ENCODE measurements at places on chromosomes 3 and 15. TPM values are rescaled to one million over a fixed set of nuclear protein-coding genes. Genes with fewer than 3 reads are reported as not detected.
A peak's percentile ranks its signal among the peaks of the same experiment; 100 is the strongest.

Gene NRG4
- not detected for total RNA-seq

Gene CCRL2
- total RNA-seq = not detected

Gene TRANK1
- 0.51 TPM for total RNA-seq

Gene SEMA6D
- total RNA-seq = 255 TPM

Gene SYNPR
- total RNA-seq = 6.1 TPM

Gene GORASP1
- total RNA-seq = 44.6 TPM

Gene TRIM42
- total RNA-seq = not detected

Gene INKA1
- 4.2 TPM for total RNA-seq

Gene ASB14
- total RNA-seq = not detected

- DNase-seq = no peak
These were observed 389 bp upstream of the CCNB2 start for GRCh38 chr15:59104602-59104911.

- DNase-seq = no peak
These were observed 11.0 kb upstream of the RAB7A start for GRCh38 chr3:128714887-128715491.

- DNase-seq = no peak
These were observed 37.6 kb upstream of the RHCG start for GRCh38 chr15:89533861-89534544.

DNA sequence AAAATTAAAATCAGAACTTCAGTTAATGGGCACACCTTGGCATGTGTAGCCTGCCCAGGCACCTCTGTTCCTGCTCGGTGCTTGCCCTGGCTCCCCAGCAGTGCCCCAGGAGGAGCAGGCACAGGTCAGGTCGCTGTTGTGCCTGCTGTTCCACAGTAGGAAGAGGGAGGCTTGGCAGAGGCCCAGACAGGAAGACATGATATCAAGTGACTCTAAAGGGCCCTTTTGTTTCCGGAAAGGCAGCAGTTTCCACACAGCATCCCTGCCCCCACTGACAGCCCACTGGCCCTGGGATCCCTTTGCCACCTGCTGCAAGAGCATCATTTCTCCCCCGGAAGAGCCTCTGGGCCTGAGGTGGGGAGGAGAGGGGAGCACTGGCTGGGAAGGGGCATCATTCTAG is 40.5 kb upstream of the HES1 start:
- no peak for DNase-seq

- no peak for DNase-seq
These were observed 33.6 kb upstream of the TMCC1 start for GRCh38 chr3:129927072-129927471.

DNA sequence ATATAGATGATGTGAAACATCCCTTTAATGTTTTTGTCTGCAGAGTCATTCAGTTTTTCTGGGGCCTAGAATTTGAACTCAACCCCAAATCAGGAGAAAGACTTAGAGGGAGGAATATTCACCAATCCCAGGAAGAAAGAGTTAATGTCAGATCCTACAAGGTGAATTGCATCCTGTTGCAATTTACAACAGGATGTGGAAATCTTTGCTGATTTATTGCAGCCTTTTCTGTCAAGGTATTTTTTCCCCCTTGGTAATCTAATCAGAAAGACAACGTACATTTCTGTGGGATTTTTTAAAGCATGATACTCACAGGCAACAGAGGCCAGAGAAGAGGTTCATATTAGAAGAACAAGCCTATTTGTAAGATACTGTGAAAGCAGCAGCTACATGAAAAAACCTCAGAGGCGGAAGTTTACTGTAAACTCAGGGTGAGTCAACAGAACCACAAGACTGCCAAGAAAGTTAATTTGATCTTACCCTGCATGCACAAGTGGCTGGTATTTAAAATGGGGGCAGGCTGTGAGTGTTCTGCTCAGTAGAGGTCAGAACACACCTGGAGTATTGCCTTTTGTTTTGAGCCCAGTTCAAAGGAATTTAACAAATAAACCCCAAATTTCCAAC is 531.9 kb downstream of the AGBL1 start:
- no peak for DNase-seq

GRCh38 chr3:193788189-193788991 is 195.4 kb downstream of the OPA1 start:
- DNase-seq = peak; percentile 62

DNA sequence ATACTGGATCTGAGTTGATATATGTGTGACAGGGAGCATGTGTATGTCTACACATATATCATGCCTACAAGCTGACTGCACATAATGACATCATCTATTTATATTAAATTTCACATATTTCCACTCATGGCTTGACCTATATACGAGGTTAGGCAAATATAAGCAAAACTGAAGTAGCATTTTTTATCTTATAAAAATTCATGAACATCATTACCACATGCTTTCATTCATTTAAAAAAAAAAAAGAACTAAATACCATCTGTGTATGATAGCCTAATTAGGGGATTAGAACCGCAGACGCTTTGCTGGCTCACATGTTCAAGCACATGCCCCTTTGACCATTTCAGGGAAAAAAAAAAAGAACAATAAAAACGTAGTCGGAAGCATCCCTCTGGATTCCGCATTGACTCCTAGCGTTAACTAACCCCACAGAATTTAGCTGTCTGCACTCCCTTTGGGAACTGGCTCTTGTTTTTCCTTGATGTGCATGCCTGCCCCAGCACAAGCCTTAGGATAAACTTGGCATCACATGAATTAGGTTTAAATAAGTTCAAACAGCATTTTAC is 888.4 kb downstream of the ROBO1 start:
- DNase-seq = no peak

DNA sequence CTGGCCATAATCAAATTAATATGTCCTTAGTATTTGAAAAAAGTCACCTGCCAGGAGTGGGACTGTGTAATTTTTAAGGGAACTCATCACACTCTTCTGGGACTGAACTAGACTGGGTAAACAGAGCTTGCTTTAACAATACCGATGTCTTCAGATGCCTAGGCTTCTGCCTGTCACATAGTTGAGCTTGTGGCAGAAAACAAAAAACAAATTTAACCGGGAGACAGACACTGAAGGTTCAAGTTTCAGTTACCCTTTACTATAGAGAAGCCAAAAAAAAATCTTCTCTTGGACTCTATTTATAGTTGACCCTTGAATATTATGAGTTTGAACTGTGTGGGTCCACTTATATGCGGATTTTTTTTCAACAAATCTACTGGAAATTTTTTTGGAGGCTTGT is 10.8 kb downstream of the PPP1R2 start:
- no peak for DNase-seq

DNA sequence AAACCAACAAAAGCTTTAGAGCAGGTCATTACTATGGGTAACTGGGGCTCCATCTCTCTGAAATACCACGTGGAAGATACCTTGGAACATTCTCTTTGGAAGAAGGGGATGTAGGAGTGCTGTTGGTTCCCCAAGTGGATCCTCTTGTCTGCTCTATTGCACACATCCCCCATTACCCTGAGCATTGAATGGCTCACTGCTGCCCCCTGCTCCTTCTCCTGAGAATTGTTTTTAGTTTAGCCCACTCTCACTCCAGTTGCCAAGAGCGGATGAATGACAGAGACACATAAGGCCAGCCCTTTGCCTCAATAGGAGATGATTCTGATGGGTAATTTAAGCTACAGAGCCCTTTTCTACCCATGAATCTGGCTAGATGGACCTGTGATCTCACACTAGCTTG is 135.6 kb upstream of the SUCLG2 start:
- peak; percentile 65 for DNase-seq

DNA sequence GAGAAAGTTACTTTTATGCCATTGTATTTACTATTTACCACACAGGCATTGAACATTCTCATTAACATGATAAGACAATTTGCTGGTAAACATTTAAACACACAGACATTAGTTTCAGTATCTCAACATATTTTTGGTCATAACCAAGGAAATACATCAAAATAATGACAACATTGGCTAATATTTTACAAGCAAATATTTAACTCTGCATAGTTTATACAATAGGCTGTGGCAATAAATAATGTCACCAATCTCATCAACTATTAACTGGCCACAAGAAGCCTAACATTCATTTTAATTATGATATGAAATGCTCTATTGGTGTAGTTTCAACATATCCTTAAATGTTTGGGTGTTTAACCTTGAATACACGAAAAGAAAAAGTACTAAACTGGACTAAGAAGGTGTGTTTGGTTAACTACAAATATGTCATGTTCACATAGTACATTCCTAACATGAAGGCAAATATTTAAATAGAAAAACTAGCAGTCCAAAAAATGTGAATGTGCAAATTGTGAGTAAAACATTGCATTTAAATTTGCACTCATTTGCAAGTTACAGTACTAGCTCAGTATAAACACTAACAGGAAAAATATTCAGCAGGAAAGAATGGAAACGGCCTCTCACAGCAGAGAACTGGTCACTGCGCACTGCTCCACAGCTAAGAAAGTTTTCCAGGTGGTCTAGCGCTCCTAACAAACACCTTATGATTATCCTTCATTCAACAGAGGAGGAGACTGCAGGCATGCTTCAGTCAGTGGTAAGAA is 106.6 kb downstream of the GLDN start:
- no peak for DNase-seq

DNA sequence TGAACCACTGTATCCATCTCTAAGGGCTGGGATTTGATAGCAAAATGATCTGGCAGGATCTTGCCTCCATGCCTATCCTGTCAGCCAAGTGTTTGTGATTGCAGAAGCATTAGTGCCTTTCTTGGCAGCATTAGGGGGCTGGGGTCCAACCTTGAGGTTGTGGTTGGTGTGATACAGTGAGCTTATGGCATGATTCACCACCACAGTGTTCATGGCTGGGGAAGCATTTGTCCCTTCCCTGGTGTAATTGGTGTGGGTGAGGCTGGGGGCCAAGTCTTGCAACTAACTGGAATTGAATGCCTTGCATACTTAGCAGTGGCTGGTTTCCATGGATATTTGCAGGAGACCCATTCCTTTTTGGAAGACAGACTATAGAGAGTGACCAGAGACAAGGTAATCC is 271.0 kb upstream of the TBL1XR1 start:
- no peak for DNase-seq

GRCh38 chr3:58965865-58966264 is 84.0 kb downstream of the CFAP20DC start:
- no peak for DNase-seq

DNA sequence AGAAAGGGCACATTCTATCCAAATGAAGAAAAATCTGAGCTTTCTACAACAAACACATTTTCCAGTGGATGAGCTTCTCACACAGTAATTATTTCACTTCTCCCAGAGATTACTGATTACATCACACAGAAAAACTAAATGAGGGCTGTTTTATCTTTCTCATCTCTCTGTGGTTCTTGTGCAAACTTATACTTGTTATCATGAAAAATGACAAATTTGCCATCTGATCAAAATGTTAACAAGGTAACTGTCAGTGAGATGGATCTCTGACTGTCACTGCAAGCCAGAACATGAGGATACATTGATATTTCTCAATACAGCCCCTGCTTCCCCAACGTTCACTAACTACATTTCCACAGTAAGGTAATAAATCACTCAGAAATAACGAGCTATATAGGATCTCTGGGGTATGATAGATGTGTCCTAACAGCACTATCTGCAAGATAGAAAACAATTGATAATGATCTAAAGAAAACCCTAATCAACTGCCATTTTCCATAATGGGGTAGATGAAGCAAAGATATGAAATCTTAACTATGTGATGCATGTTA is 829.3 kb upstream of the CFAP20DC start:
- DNase-seq = no peak

GRCh38 chr3:43013743-43014155 is 34.6 kb downstream of the GASK1A start:
- DNase-seq = no peak

- no peak for DNase-seq
These were observed 37.8 kb downstream of the AP3S2 start for GRCh38 chr15:89855948-89856347.

DNA sequence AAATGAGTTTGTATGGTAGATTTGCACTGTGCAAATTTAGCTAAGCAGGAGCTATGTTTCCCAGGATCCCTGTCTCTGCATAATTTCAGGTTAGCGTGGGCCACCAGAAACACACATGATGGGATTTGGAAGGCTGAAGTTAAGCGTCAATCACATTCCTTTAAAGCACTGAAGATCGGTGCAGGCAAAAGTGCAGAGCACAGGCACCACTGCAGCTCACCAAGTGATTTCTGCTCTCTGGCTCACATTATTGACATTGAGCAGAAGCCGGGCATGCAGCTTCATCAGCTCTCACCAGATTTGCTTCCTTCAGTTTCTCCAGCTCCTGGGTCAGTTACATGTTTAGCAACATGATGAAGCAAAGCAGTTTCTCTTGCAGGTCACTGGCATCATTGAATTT is 256.4 kb upstream of the TGFBR2 start:
- DNase-seq = no peak

GRCh38 chr15:39904115-39904514 is 16.0 kb downstream of the GPR176 start:
- DNase-seq = no peak

- DNase-seq = no peak
These were observed 234.1 kb downstream of the CACNA2D3 start for GRCh38 chr3:54356261-54357045.

- DNase-seq = no peak
These were observed 97.7 kb downstream of the RPL39L start for GRCh38 chr3:187041362-187042307.

DNA sequence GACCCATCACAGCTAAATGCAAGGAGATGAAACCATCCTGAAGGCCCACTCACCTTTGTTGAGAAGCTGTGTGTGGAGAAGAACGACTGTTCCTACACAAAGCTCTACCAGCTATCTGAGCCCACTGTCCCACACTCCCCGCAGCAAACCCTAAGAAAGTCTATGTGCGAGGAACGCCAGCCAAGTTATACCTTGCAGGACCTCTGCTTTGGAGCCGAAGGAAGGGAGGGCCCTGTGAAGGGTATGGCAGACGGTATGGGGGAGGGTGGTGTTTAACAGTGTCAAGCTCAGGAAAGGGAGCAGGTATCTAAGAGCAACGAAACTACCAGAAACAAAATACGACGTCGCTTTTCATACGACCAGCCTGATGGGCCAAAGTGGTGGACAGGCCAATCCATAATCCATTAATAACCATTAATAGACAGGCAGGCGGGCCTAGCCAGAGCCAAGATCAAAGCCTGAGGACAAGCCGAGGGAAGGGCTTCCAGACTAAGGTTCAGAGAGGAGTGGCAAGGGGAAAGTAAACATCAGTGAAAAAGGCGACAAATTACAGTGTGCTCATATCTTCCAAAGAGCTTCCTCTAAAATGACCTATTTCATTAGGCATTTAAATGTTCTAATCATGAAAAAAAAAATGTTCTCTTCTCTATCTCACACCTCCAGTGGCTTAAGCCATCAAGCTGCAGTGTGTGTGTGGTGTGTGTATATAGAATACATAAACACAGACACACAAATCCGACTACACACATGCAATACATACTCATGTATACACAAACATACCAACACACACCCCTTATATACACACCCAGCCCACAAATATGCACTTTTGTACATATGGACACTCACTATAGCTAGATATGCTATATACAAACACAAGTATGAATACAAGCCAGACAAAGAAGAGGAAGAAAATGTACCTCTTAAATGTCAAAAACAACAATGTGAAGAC is 43.9 kb downstream of the PTPN23 start:
- no peak for DNase-seq

DNA sequence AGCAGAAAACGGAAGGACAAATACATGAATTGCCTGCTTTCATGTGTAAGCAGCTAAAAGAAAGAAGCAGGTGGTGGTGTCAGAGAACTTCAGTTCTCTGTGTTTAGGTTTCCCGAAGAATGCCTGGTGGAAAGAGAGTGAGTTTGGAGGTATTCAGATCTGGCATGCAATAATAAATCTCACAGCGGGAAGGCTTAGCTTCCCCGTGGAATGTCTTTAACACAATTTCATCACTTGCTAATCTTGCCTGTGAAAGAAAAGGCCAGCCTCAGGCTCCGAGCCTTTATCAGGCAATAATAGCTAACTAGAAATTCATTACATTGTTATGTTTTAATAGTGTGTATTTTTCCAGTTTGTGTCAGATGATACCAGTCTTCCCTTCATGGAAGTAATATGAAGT is 220.3 kb downstream of the PDZRN3 start:
- no peak for DNase-seq

Measured in glutamatergic neuron (in vitro differentiated cells).